Naive thymus-derived CD8-positive, alpha-beta T cell (primary cell): ENCODE measurements at places on chromosomes 11 and 22.

GRCh38 chr11:130902380-130902779, 13.9 kb downstream of the SNX19 start:
- DNase-seq, result no peak

- DNase-seq, result no peak
These were observed 3.7 kb downstream of the PPM1F start for GRCh38 chr22:21948824-21949568.

DNA sequence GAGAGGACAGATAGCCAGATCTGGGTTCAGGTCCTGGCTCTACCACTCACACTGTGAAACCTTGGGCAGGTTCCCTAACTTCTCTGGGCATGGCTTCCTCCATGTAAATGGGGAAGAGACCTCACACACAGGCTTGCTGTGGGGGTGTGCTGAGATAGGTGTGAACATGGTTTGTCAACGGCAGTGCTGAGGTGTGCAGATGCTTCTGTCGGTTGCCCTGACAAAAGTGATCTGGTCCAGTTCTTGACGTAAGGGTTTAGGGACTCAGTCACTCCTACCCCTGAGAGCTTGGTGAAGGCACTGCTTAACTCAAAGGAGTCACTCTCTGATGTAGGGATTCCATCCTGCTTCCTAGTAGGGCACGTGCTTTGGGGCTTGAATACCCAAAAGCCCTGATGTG, 2.0 kb downstream of the C1QTNF4 start:
- DNase-seq, result no peak

DNA sequence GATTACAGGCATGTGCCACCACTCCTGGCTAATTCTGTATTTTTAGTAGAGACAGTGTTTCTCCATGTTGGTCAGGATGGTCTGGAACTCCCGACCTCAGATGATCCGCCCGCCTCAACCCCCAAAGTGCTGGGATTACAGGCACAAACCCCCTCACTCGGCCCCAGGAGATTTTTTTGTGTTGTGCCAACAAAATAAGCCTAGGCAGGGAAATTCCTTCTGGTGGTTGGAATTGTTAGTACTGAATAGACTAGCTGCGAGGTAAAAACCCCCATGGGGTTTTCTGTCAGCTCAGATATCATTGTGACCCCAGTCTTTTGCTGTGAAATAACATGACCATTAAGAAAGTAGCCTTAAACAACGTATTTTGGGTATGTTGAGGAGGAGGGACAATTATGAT, 144.9 kb downstream of the BCR start:
- no peak for DNase-seq

DNA sequence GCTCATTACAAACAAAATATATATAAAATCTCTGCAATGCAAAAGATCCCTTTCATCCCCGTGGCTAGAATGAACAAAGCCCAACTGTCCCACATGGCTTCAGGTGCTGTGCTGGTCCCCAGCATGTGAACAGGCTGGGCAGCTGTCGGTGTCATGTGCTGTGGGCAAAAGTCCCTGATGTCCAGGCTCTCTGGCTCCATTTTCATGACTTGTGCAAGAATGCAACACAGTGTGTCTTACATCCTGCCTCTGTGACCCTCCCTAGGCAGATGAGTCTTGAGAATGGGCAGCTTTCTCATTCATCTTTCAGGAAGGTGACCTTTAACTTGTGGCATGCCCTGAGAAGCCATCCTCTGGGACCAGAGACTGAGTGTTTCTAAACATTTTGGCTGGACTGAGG, 14.5 kb downstream of the GUCD1 start:
- no peak for DNase-seq

- no peak for DNase-seq
These were observed 1015.3 kb downstream of the LRRC4C start for GRCh38 chr11:40444151-40444550.

DNA sequence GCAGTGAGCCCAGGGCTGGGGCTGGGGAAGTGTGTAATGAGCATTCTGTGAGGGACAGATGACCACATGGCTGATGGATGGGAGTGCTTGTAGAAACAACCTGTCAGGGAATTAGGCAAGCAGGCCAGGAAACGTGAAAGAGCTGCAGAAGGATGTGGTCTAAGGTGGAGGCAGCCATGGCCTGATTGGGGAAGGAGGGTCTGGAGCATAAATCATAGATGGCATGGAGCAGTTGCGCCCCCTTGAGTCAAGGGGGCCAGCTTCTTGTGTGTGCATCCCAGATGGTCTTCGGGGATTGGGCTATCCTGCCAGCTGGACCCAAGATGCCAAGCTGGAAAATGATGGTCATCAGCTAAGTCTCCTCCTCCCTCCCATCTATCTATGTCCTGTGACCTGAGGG, 119.4 kb upstream of the CLPB start:
- peak; percentile 16 for DNase-seq

- no peak for DNase-seq
These were observed 56.3 kb downstream of the DDI1 start for GRCh38 chr11:104092744-104093143.

DNA sequence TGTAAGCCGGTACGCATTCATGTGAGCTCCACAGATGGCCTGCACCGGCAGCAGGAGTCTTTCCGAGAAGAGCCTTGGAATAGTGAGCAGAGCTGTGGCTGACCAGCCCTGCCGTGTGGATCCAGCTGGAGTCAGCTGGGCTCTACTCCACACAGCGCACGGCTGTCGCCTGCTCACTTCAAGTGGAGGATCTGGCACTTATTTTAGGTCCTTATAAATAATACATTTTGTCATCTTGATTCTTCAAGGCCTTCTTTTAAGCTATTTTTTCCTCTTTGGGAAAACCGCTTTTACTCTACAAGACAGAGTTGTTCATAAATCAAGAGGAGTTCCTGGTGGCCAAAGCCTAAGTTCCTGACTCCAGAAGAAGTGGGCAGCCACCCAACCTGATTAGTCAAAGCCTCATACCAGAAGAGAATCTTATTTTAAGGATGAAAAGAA, 93.8 kb downstream of the KCNC1 start:
- DNase-seq, result no peak

DNA sequence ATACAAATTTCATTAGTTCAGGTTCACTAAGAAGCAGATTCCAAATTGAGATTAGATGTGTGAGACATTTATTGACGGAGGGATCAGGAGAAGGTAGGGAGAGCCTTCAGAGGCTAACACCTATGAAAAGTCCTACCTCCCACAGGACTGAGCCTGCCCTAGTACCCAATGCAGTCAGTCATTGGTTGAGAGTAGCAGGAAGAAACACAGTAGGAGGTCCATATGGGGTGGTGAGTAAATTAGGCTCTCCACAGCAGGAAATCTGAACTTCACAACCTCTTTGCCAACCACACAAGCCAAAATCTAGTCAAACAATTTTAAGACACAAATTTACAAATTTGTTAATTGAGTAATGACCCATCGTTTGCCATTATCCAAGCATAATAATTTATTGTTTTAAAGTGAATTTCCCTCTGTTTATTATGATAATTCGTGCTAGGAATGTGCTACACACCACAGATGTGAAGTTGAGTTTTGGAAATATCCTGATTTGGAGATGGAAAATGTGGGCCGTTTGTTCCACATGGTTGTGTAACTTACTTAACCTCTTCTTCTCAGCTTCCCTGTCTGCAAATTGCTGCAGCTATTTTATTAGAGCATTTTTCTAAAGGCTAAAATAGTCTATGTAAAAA, 542.1 kb downstream of the ETS1 start:
- no peak for DNase-seq

GRCh38 chr11:63614136-63614671, at the start of gene PLAAT3:
PLAAT3 (minus strand) TSS chr11:63614433; CDS start chr11:63614014, 419 bp downstream.
- DNase-seq, result no peak

DNA sequence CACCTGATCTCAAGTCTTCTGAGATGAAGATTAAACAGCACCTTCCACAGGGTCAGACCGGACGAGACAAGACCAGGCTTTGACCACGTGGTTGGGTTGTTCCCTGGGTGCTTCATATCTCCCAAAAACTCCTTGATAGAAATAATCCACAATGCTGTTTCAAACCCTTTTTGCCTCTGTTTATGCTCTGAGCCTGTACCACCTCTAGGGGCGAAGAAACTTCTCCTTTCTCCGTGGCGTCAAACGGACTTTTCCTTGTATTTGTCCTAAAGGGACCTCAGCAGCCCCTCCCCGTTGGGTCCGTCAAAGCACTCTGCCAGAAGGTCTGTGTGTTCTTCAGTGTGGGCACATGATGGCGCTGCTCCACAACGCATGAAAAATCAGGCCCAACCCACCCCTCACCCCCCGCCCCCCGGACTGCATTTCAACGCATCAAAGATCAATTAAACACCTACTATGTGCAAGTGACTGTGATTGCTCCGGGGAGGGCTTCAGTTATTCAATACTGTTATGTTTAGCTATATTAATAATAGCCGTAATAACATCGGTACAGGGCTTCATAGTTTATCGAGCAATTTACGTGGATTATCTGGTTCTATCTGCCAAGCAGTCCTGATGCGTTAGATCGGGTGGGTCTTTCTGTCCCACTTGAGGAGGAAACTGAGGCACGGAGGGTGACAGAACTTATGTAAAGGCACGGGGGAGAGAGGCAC, 17.3 kb upstream of the EIF3D start:
- peak; percentile 20 for DNase-seq
